ENCODE measurements at places on chromosomes 7 and 10.

DNA sequence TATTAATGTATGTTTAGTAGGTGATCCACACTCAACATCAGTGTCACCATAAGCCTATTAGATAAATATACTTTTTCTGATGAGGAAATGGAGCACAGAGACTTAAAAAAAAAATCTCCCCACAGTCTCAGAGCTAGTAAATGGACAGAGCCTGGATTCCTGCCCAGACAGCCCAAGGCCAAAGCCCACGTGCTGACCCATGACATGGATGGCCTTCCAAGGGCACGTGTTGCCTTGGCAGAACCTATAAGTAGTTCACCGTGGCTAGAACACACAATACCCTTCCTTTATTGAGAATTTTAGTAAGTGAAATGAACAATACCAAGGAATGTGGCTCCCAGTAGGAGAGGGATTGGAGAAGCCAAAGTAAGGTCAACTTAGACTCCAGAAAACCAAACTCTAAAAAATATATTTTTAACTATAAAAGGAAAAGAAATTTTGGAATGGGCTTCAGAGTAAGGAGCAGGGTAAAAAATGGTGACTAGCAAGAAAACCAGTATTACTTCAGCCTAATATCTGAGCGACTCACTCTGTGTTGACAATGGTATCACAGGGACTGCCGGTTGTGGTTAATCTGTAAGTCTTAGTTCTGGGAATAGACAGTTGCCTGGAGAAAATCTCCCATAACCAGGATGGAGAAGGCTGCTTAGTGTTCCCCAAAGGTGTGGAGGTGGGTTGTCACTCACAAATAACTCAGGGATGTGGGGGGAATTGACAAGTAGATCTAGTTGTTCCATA, 223.0 kb downstream of the SORCS1 start:
- DNase-seq = no peak

GRCh38 chr7:5425507-5426225, 2.0 kb upstream of the TNRC18 start:
- DNase-seq = peak; percentile 92

GRCh38 chr10:61399406-61399805, 53.8 kb downstream of the TMEM26 start:
- DNase-seq = no peak

GRCh38 chr7:137266764-137267163, 76.8 kb downstream of the PTN start:
- no peak for DNase-seq

- DNase-seq = no peak
Observed at GRCh38 chr10:123783296-123783695, 108.3 kb downstream of the CPXM2 start.

GRCh38 chr10:71727738-71728737, 8.5 kb upstream of the C10orf105 start:
- peak; percentile 55 for DNase-seq

- DNase-seq = no peak
Observed at GRCh38 chr10:88392222-88392621, 190.9 kb downstream of the RNLS start.

- DNase-seq = no peak
Observed at GRCh38 chr7:30200591-30200990, 65.8 kb downstream of the MTURN start.

GRCh38 chr7:30145426-30145970, 10.7 kb downstream of the MTURN start:
- DNase-seq = no peak

DNA sequence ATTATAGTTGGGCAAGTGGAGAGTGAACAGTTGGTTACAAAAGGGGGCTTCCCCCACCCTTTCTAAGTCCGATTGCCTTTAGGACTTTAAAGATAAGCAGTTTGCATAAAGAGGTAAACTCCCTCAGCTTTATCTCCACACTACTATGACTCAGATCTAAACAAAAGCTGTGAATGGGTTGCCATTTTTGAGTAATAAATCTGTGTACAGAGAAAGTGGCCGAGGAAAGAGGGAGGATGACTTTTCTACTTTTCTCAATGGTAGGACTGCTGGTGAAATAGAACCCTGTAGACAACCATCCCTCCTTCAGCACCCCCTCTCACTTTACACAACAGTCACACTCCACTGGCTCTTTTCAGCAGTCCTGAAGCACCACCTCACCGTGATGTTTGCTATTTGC, 71.2 kb downstream of the DNMBP start:
- DNase-seq = no peak

- no peak for DNase-seq
Observed at GRCh38 chr10:91745090-91745831, 53.0 kb upstream of the TNKS2 start.

DNA sequence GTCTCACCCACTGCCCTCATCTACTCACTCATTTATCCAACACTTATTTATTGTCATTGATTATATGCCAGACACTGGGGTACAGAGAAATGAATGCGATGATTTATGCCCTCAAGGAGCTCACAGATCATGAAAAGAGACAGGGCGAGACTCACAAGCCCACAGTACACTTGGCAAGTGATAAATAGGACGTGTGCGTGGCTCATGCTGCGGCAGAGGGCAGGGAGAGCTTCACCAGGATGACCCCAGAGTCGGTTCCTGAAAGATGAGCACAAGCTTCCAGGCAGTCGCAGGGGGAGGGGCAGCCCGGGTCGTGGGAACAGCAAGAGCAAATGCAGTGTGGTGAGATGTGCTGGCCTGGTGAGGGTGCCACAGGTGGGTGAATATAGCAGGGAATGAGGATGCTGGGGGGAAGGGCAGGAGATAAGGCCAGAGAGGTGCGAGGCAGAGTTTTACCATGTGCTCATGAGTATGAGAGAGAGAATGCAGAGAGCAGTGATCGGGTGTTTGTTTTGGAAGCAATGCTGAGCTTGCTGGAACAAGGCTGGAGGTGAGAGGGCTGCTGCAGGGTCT, 70.9 kb downstream of the ATXN7L1 start:
- DNase-seq = no peak

DNA sequence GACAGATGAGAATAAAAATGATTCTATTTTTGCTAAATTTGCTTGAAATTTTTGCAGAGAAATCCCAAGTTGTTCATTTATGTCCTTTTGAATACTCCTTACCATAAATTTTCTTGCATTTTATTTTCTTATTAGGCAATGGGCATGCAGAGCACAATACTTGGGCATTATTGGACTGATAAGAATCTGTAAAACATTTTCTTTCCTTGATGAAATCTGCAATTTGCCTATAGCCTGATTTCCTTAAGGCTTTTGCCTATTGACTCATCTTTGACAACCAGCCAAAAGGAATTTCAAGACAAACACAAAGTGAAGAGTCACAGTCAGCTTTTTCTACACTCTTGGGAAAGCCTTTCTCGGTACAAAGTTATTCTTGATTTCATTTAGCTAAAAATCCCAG, 30.5 kb upstream of the GNAT3 start:
- no peak for DNase-seq

DNA sequence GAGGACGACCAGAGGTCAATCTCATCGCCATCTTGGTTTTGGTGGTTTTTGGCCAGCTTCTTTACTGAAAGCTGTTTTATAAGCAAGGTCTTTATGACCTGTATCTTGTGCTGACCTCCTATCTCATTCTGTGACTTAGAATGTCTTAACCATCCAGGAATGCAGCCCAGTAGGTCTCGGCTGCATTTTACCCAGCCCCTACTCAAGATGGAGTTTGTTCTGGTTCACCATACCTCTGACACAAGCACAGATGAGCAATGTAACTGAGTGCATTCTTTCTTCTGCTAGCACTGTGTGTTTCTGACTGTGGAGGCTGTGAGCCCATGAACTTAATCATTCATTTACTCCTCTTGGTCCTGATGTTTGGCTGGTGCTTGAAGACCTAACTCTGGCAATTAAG, 794.5 kb upstream of the CELF2 start:
- DNase-seq = no peak

DNA sequence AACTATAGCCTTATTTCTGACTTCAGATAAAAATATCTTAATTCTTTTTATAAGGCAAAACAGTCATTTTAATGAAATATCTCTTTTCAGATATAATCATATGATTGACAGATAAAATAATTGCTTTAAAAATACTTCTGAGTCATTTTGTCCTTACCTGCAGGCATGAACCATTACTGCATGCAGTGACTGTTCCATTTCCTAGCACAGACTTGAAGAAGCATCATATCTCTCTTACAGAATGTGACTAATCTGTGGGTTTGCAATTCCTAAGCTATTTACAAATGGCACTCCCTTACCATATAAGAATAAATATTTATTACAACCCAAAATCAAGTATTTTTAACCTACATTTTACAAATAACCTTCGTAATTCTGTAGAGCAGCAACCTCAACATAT, 120.7 kb downstream of the SRPK2 start:
- DNase-seq = no peak

GRCh38 chr7:52270301-52270700, 765.1 kb upstream of the POM121L12 start:
- no peak for DNase-seq

DNA sequence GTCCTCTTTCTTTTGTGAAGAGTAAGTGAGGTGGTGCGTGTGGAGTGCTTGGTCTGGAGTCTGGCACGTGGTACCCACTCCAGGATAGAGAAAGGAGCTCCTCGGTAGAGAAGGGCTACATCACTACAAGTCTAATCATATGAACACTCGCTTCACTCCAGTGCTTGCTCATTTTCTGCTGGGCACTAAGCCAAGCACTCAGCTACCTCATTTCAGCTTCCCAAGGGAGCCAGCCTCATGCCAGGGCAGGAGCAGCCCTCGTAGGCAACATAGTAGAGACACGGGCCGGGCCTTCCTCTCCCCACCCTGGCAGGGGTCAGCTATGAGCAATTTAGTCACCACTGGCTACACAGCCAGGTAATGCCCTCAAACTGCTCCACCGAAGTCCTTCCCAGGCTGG, 11.4 kb upstream of the HSPA12A start:
- DNase-seq = no peak

DNA sequence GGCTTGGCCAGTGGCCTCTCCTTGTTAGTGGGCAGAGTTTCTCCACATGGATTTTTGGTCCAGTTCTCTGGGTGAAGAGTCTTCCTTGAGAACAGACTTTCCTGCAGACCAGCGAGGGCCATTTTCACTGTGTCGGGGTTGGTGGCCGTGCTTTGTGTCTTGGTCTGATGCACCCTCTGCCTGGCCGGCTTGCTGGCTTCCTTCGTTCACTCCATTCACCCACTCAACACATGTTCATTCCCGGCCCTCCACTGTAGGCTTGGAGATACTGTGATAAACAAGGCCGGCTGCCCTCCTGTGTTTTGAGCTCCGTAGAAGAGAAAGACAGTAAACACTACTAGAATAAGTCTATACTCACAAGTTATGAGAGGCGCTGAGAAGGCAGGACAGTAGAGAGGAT, 76.8 kb upstream of the BTBD16 start:
- DNase-seq = no peak

GRCh38 chr10:84200537-84201243, 6.4 kb downstream of the CDHR1 start:
- DNase-seq = no peak

DNA sequence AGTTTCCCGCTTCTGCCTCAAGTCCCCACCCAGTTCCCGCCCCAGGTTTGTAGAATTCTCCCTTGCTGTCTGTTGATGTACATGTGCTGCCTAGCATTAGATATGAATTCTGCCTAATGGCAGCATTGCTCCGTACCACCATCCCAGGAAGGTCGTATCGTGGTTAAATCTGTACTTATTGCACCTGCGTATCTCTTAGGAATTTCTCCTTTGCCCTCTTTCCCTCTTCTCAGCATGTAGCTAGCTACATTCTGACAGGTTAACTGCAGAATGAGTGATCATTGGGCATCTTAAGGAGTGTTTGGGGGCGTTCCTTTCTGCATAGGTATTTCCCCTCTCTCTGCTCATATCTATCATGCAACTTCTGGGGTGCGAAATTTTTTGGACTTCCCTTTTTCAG, 293.1 kb downstream of the GPR158 start:
- no peak for DNase-seq

DNA sequence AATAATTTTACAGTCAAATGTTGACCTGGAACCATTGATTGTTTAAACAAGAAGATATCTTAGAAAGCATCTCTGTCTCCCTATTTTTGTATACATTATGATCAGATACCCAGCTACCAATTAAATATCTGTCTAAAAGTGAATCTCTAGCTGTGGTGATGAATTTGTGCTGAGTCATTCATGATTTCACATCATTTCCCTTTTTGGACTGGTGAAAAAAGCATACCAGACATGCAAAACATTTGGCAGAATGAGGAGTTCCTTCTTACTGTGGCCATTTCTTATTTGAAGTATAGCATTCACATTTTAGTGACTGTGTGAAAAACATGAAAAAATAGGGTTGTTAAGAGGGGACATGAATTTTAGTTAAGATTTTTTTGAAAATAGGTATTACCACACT, 98.0 kb upstream of the GATA3 start:
- DNase-seq = no peak

GRCh38 chr7:117185124-117185523, 137.7 kb downstream of the WNT2 start:
- DNase-seq = no peak

GRCh38 chr10:109894516-109894915, 28.8 kb downstream of the XPNPEP1 start:
- DNase-seq = no peak

- DNase-seq = no peak
Observed at GRCh38 chr10:16689227-16689626, 128.0 kb downstream of the RSU1 start.

- DNase-seq = no peak
Observed at GRCh38 chr10:68330852-68331454, 911 bp upstream of the HNRNPH3 start.

DNA sequence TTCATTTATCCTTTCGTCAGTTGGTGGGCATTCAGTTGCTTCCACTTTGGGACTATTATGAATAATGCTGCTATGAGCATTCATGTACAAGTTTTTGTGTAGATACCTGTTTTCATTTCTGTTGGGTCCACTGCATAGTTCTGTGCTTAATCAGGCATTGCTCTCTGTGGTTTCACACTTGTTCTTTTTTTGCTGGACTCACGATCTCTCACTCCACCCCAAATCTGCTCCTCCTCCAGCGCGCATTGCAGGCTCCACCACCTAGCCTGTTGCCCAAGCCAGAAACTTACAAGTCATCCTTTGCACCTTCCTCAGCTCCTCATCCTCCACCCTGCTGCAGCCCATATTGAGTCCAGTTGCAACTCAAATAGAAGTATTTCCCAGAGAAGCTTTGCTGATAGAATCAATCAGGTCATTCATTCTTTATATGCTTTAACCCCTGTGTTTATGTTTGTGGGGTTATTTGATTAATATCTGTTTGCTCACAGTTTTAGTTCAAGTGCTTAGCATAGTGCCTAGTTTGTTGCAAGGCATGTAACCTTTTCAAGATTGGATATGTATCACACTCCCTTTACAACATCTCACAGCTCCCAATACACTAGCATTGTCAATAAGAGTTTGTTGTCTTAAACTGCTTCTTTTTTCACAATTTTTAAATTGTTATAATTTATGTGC, 16.6 kb upstream of the AFAP1L2 start:
- DNase-seq = no peak

DNA sequence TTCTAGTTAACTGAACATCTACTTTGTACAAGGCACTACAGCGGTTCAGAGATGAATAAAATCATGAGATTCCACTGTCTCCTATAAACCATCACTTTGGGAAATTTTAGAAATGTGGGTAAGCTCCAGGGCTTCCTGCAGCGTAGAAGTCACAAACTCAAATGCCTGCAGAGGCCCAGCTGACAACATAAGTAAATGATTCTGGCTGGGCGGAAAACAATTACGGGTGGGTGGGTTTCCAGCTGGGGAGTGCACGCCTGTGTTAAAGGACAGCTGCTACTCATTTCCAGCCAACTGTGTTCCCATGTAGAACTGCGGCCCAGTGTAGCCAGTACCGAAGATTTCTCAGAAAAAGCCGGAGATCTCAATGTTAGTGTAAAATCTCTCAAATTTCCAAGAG, 69.5 kb upstream of the ATRNL1 start:
- no peak for DNase-seq

- no peak for DNase-seq
Observed at GRCh38 chr10:33247221-33247922, 87.1 kb downstream of the NRP1 start.
